ENCODE measurements at places on chromosomes 2 and 18.

- no peak for DNase-seq
These were observed 60.4 kb downstream of the ASB1 start for GRCh38 chr2:238487134-238487533.

- DNase-seq: no peak
These were observed 102.9 kb downstream of the GATA6 start for GRCh38 chr18:22272242-22272641.

- DNase-seq: no peak
These were observed 195.7 kb upstream of the GALNT5 start for GRCh38 chr2:157061799-157062198.

DNA sequence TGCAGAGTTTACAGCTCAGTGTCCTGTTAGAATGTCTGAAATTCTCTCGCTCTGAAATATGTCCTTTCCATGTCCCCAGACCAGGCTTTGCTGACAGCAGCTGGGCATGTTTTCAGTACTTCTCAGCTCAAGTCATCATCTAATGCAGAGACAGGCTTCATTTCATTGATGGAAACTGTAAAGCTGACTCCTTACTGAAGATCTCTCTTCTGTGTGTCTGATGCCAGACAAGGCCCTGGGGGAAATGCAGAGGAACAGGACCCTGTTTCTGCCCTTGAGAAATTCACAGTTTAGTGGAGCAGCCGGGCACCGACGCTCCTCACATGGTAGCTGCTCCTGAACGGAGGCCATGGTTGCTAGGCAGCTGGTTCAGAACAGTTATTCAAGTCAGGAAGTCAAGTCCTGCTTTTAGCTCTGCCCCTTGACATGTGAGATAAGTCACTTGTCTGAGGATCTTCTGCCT is 24.6 kb upstream of the FZD7 start:
- no peak for DNase-seq

DNA sequence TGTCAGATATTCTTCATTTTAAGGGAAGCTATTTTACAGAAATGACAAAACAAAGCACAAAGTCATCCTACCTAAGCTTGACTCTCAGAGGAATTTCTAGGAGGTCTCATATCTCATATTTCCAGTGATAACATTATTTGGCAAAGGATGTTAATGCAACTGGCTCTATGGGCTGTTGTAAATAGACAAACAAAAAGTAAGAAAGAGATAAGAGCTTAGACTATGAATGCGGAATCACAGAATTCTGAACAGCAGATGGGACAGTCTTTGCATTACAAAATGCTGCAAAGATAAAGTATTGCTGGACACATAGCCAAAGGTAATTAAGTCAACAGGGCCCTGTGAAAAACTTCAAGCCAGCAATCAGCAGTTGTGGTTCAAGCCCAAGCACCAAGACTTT is 23.9 kb downstream of the PIAS2 start:
- no peak for DNase-seq

- DNase-seq: no peak
These were observed 31.8 kb downstream of the CREG2 start for GRCh38 chr2:101355401-101356054.

GRCh38 chr2:9995059-9995458 is 43.6 kb downstream of the GRHL1 start:
- no peak for DNase-seq

DNA sequence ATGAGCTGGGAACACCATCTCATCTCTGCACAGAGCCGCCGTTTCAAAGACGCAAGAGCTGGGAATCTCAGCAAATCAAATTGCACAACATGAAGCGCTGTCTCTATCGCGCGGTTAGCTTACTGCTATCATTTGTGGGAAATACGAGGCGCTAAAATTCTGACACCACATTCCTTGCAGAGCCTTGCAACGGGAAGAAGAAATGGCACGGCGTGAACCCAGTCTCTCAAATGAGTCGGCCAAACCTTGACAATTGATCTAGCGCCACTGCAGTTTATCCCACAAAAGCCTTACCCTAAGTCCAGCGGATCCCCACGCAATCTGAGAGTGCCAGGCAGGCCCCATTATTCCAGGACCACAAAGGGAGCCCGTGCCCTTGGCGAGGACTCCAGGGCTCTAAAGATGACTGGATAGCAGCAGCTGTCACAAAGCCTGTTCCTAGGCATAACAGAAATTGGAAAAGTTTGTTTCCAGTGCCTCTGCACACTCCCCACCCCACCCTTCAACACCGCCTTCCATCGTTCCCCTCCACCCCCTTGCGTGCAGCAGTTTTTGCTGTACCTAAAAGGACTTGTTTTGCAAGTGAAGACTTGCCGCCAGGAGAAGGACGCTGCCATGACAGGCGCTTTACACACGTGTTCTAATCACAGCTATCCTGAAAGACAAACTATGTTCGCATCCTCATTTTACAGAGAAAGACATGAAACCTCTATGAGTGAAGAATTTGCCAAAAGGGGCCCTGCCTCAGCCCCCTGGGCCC is 252.4 kb downstream of the EIPR1 start:
- no peak for DNase-seq

- DNase-seq: no peak
These were observed 123.0 kb downstream of the ACAA2 start for GRCh38 chr18:49690312-49690711.

GRCh38 chr18:7742224-7742623 is 175.1 kb downstream of the PTPRM start:
- no peak for DNase-seq
